ENCODE measurements at places on chromosomes 3 and 15. TPM values are rescaled to one million over a fixed set of nuclear protein-coding genes. Genes with fewer than 3 reads are reported as not detected.

DNA sequence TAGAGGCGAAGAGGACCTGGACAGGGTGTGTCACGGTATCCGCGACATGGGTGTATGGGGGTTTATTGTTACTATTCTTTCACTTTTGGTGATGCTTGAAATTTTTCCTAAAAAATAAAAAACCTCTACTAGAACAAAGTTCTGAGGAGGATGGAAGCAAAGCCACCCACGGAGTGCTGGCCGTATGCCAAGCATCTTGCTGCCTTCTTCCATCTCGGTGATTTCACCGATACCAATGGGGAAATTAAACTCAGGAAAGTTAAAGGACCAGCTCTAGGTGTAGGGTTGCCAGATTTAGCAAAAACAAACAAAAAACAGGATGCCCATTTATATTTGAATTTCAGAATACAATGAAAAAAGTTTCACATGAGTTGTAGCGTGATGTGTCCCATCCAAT lies 33.9 kb downstream of the SMAD6 start:
- peaks cover 2% of the 10 kb centered on the region for H3K36me3 ChIP-seq
- H3K4me3 ChIP-seq = no peak overlapping the region
- DNase-seq = no peak
- no peaks in the 10 kb centered on the region for H3K27me3 ChIP-seq

DNA sequence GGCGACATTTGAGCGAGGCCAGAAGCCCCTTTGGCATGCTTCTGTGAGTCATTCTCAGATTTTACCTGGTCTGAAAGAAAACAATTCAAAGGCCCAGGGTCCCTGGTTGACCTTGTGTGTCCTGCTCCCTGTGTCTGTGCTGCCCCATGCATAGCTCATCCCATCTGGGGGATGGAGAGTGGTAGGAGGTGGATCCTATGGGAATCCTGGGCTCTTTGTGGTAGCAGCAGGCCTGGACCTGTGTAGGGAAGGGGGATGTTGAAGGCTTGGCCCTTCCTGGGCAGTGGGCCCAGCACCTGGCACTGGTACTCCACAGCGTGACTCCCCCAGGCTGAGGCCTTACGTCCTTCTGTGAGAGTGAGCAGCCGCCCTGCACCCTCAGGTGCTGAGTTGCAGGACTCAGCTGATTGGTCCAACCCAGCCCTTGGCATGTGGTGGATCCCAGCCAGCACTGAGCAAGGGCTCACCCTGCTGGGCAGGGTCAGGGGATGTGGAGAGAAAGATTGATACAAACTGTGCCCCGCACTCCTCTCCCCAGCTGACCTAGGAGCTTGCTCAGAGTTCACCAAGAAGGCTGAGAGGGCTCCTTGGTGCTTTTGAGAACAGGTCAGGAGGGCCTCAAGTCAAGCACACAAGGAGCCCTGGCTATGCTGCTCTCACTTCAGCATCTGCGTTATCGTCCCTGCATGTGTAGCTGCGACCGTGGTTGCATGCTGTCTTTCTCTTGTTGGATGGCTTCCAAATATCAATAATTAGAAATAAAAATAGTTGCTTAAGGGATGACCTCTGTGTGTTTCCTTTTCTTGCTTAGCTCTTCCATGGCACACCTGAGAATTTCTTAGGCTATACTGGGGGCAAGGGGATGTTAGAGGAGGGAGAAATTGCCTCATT lies 21.4 kb upstream of the JMJD7 start:
- no peak overlapping the region for H3K27ac ChIP-seq
- DNase-seq = no peak
- H3K4me1 ChIP-seq = peaks cover 3% of the 10 kb centered on the region

DNA sequence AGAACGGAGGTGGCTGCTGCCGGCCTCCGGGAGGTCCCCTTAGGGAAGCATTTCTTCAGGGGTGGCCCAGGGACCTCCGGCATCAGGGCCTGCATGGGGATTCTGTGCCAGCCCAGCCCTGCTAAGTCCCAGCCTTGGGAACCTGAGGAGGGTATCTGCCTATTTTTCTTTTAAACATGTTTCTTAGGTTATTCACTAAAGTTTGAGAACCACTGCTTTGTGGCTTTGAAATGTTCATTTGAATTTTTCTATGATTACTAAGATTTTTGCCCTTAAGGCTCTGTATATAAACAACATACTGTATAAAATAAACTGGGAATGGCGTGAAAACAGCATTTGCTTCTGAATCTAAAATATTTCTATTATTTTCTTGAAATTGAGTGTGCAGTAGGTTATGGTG lies 24.4 kb downstream of the FAN1 start:
- H3K4me3 ChIP-seq = no peak overlapping the region
- peak; percentile 61 for DNase-seq
- H3K27ac ChIP-seq = no peak overlapping the region
- no peaks in the 10 kb centered on the region for H3K27me3 ChIP-seq

DNA sequence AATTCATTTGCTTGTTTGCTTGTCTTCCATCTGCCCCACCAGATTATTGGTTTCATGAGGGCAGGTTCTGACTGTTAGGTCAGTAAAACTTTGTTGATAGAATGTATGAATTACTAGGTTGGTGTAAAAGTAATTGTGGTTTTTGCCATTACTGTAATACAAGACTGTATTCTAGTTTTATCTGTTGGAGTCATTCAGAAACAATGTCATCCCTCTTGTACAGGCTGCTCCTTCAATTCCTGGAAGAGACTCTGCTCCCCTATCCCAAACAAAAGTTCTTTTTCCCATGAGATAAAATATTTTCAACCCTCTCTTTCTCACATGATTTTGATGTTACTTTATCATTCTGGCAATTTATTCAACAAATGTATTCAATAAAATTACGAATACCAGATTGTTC lies 115.0 kb downstream of the CHST2 start:
- no peaks in the 10 kb centered on the region for H3K36me3 ChIP-seq
- H3K27me3 ChIP-seq = no peaks in the 10 kb centered on the region
- DNase-seq = peak; percentile 27
- H3K4me3 ChIP-seq = no peak overlapping the region
- H3K4me1 ChIP-seq = peaks cover 2% of the 10 kb centered on the region
- no peak overlapping the region for H3K27ac ChIP-seq

GRCh38 chr3:134932035-134932434 lies 137.0 kb downstream of the EPHB1 start:
- no peaks in the 10 kb centered on the region for H3K27me3 ChIP-seq
- H3K36me3 ChIP-seq = no peaks in the 10 kb centered on the region
- no peaks in the 10 kb centered on the region for H3K4me1 ChIP-seq
- no peak for DNase-seq
- H3K27ac ChIP-seq = no peak overlapping the region
- no peak overlapping the region for H3K4me3 ChIP-seq

- peak; percentile 27 for DNase-seq
- peaks cover 5% of the 10 kb centered on the region for H3K4me1 ChIP-seq
- H3K27me3 ChIP-seq = no peaks in the 10 kb centered on the region
Observed at GRCh38 chr15:89656116-89656815, 999 bp upstream of the KIF7 start.

DNA sequence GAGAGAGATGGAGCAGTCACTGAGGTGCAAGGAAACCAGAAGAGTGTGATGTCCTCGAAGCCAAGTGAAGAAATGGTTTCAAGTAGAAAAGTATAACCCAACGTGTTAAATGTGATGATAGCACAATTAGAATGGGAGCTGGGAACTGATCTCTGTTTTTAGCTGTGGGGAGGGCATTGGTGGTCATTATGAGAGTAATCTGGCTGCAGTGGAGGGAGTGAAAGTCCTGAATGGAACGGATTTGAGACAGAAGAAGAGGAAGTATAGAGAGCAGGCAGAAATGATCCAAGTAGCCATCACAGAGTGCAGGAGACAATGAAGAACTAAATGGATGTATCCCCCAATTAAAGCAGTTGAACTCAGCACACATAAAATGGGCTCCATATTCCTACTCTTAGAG lies 235.3 kb downstream of the IGSF11 start:
- H3K4me1 ChIP-seq = no peaks in the 10 kb centered on the region
- no peak overlapping the region for H3K27ac ChIP-seq
- no peaks in the 10 kb centered on the region for H3K27me3 ChIP-seq
- no peak for DNase-seq
- H3K4me3 ChIP-seq = no peak overlapping the region
- no peaks in the 10 kb centered on the region for H3K36me3 ChIP-seq

Gene TM4SF4
- 1.6 TPM for total RNA-seq

Gene DTWD1
- total RNA-seq = 24.4 TPM

Measured in IMR-90 (cell line).